Activated CD8-positive, alpha-beta memory T cell treated with anti-CD3 and anti-CD28 coated beads for 1 hour (primary cell): ENCODE measurements at places on chromosomes 1 and 21.

- DNase-seq: no peak
These were observed 36.2 kb upstream of the LYST start for GRCh38 chr1:235902677-235903542.

- no peak for DNase-seq
These were observed 45.9 kb downstream of the LUZP1 start for GRCh38 chr1:23122796-23123195.

DNA sequence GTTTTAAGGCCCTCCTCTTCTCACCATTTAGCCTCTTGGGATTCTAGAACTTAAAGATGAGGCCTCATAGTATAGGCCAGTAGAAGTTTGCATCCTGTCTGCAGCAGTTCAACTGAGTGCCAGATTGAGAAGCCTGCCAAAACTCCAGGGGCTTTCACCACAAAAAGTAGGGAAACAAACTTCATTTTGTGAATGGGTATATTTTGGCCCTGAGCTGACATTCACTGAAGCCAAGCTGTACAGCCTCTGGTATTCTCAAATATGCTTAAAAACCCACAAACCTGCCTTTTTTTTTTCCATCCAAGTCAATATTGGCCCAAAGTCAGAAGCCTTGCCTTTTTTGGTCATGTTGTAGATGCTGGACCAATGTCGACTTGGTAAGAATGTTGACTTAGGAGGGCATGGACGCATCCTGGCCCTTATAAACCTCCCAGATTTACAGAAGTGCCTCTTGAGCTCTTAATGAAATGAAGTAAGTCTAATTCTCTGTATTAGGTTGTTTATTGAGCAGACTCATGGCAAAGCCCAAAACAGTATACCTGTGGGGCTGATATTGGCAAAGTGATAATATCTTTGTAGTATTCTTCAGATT, 337.5 kb downstream of the CHRM3 start:
- no peak for DNase-seq

GRCh38 chr21:27690426-27690825, 723.5 kb upstream of the ADAMTS5 start:
- no peak for DNase-seq

- DNase-seq: no peak
These were observed 1744.9 kb downstream of the NCAM2 start for GRCh38 chr21:22743085-22743484.

DNA sequence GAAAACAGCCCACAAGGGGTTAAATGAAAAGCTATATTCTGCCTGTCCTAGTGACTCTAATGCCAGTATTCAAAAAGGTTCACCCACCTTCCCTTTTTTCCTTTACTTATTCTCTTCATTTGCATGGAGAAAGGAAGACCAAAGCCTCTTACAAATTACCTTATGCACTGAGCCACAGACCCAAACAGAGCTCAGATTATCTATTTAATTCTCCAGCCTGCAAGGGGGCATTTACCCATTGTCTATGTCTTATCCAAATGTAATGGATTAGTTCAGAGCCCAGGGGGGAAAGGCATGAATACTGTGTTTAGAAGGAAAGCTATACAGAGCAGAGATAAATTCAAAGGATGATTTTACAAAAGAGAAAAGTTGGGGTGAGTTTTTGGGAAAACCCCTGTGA, 388.5 kb downstream of the OMA1 start:
- DNase-seq: no peak

DNA sequence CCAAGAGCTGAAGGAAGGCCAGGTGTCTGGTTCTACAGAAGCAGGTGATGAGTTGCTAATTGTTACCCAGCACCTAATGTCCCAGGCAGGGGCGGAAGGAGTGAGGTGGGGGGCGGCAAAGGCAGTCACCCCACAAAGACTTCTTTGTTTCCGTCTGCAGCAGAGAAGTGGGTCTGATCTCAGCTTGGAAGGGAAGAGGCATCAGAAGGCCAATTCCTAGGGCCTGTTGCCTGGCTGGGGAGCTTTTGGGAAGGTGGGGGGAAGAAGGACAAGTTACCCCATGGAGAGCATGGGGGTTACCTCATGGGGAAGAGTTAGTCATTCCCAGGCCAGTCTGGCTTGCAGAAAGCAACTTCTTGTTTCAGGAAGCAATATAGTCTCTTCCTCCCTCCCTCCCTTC, 10.9 kb downstream of the IGSF21 start:
- DNase-seq: no peak

GRCh38 chr1:160097151-160097910, 1.1 kb downstream of the IGSF8 start:
- no peak for DNase-seq

GRCh38 chr1:184504040-184504954, 117.5 kb downstream of the C1orf21 start:
- DNase-seq: no peak

DNA sequence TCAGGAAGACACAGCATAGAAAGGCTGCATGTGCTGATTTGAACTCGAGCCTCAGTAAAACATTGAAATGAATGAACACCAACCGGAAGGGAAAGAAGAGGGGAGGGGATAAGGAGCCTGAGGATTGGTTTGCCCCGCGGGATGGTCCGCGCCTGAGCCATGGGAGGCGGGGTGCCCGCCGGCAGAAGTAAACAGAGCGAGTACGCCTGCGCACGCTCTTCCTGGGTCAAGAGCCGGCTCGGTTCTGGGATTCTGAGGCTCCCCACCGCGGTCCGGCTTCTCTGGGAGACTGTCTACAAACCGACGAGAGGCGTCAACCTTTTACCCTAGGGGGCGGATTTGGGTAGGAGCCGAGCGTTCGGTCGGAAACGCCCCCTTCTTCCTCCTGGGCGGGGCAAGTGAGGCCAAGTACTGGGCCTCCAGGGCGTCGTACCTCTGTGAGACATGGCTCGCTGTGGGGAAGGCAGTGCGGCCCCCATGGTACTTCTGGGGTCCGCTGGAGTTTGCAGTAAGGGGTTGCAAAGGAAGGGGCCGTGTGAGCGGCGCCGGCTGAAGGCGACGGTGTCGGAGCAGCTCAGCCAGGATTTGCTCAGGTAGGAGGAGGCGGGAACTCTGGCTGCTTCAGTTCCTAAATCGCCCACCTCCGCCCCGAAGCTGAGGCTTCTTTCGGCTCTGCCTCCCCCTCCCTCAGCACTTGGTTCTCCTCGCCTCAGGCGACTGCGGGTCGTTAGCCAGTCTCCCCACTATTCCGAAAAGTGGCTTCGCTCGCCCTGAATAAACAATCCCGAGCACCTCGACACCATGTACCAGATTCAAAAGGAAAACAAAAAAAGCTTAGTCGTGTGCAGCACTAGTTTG, at the start of gene BTBD8:
TSS of gene BTBD8 (plus strand) at position 218 of the 858 bp plus-strand sequence. CDS start at position 445, 227 bp downstream.
- peak; percentile 70 for DNase-seq

- DNase-seq: no peak
These were observed 6.0 kb upstream of the SIM2 start for GRCh38 chr21:36692835-36693488.
